ENCODE measurements at places on chromosomes 3 and 15.

- DNase-seq, result peak; percentile 27
These were observed 116.2 kb downstream of the MFSD1 start for GRCh38 chr3:158918008-158918407.

DNA sequence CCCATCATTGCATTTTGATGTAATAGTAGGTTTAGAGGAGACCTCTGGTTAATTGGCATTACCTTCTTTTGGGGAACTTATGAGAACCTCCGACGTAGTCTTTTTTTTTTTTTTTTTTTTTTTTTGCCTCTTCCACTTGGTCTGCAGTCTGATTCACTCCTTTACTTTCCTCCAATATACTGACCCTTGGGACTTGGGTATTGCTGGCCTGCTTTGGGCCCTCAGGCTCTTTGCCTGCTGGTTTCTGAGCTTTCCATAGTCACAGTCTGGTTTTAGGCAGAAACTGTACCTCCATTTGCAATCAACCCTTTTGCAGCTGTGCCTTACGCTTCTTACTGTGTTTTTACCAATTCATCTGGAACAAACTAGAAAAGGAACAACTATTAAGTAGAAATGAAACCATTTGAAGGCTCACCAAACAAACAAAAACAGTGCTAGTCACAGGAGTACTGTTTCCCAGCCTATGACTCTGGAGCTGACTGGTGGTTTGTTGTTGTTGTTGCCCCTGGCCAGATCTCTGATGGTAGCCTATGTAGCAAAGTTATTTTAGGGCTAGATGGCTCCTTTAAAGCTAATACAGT lies 272.8 kb downstream of the BBX start:
- no peak for DNase-seq

- DNase-seq, result no peak
These were observed 245.3 kb downstream of the DTWD1 start for GRCh38 chr15:49865925-49866757.

GRCh38 chr3:39362812-39363211 lies 20.4 kb upstream of the SLC25A38 start:
- DNase-seq, result no peak

- no peak for DNase-seq
These were observed 43.1 kb upstream of the TIPARP start for GRCh38 chr3:156631323-156631722.

DNA sequence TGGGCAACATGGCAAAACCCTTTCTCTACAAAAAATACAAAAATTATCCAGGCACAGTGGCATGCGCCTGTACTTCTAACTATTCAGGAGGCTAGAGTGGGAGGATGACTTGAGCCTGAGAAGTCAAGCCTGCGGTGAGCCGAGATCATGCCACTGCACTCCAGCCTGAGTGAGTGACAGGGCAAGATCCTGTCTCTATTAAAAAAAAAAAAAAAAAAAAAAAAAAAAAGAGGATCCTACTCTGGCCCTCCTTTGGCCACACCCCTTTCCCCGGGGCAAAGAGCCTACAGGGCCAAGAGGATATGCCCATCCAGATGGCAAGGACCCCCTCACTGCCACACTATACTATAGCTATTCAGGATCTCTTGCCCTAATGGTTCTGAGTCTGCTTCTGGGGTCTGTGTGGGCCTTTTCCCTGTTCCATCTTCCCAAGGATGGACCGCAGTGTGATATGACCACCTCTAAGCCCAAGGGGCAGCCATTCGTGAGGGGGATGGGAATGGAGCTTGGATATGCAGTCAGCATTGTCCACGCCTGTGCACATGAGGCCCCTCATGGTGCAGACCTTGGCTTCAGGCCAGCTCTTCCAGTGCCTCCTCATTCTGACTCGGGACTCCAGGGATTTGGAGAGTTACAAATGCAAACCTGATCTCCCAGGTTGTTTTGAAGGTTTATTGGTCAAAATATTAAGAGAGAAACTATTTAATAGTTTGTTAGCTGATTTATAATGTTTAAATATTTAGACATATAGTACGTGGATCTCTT lies 7.3 kb downstream of the TYRO3 start:
- DNase-seq, result no peak
